ENCODE measurements at places on chromosomes 2 and 18.
A peak's percentile ranks its signal among the peaks of the same experiment; 100 is the strongest.

GRCh38 chr18:79588636-79589481 is 90.7 kb upstream of the CTDP1 start:
- DNase-seq, result no peak

DNA sequence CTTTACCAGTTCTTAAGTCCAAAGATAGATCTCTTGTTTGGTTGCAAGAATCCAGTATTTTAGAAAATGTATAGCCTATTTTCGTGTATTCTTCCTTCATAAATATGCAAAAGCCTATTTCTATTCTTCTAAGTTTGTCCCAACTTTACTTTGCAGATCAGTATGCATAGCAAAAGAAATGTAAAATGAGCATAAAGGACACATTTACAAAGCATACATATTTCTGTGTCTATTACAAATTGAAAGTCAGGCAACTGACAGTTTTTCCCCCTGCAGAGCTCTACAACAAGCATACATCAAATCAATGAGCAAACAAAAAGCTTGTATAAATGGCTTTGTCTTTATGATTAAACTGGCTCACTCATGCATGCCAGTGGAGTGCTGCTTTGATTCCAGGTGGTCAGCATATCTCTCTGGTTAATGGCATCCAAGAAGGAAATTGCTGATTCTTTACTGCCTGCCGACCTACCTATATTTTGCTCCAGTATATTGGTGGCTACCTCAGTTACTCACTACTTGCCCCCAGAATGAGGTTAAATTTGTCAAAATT is 10.0 kb upstream of the VPS54 start:
- peak; percentile 74 for DNase-seq

DNA sequence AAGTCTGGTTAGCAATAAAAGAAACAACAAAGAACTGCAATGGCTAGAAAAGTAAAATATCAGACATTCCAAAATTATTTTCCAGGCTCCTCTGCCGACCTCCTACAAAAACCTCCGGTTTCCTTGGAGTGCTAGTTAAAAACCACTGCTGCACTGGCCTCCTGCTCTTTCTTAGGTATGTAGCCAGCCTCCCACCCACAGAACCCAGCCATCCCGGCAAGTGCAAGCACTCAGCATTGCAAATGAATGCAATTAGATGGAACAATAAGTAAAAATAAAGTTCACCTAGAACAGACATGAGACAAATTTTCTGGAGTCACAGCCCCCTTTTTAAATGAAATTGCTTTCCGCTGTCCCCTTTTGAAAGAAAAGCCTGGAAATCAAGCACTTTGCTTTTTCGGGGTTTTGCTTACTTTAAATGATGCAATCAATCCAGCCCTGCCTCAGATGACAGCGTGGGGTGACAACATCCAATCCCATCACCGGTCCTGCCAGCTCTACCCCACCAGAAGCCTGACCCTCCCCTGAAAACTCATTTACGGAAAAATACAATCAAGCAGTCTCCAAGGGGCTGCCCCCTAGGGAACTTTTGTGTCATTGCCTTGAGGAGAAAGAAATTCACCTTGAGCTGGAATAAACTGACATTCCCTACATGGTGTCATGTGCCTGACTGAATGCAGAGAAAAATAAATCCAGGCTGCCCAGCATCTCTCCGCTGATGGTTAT is 199.8 kb downstream of the EPHA4 start:
- no peak for DNase-seq

GRCh38 chr2:207223051-207223450 is 57.3 kb upstream of the KLF7 start:
- no peak for DNase-seq

DNA sequence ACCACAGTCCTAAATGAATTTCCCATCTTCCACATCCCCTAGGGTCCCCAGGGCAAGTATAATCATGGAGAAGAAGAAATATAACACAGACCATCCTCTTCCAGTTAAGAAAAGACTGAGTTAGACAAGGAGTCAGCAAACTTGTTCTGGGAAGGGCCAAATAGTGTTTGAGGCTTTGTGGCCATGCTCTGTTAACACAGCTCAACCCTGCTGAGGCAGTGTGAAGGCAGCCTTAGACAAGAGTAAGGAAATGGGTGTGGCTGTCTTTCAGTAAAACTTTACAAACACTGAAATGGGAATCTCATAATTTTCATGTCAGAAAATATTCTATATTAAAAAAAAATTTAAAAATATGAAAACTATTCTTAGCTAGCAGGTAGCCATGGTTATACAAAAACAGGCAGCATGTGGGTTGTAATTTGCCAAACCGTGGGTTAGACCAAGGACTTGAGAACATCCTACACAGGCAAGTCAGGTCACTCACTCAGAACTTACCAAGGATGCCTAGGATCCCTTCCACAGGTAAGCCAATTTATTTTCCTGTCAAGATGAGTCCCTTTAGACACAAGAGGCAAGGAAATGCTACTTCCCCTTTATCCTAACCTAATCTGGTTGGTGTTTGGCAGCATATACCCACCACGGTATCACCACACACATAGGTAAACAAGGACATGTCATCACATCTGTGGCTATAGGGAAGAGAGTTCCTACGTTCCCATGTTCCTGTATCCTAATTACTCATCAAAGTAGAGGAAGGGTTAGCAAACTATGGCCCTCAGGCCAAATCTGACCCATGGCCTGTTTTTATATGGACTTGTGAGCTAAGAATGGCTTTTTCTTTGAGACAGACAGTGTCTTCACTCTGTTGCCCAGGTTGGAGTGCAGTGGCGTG is 31.9 kb downstream of the C2orf74 start:
- DNase-seq, result no peak

GRCh38 chr2:23916727-23917405 is 10.1 kb downstream of the ATAD2B start:
- no peak for DNase-seq

DNA sequence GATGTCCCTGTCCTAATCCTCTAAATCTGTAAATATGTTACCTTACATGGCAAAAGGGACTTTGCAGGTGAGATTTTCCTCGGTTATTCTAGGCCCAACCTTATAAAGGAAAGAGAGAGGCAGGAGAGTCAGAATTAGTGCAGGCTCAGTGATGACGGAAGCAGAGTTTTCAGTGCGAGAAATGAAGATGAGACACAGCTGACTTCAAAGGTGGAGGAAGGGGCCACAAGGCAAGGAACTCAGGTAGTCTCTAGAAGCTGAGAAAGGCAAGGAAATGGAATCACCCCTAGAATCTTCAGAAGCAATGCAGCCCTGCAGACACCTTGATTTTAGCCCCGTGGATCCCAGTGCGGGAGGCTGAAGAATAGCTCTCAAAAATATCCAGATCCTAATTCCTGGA is 7.2 kb upstream of the LCLAT1 start:
- no peak for DNase-seq

DNA sequence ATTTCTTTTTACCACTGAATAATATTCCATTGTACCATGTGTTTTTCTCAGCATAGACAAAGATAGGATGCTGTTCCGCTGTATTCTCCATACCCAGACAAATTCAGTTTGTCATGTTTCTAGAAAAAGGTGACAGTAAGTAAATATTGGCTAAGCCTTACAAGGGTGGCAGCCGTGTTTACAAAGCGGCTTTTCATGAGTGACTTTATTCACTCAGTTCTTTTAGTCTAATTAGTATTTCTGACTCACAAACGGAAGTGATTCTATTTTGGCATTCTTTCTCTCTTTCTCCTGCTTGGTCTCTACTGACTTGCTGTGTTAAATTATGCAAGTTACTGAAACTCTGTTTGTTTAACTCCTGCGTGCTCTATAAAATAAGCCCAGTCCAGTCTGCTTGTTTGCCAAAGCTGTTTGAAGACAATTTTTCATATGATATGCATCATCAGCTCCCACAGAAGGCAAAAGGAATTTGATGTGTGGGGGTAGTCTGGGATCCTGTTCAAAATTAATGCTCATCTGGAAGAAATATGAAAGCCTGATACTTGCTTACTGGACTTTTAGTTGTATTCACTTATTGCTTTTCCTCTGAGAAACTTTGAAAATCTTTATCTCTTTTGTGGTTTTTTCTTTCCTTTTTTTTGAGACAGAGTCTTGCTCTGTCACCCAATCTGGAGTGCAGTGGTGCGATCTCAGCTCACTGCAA is 2.3 kb upstream of the PLEKHH2 start:
- no peak for DNase-seq

DNA sequence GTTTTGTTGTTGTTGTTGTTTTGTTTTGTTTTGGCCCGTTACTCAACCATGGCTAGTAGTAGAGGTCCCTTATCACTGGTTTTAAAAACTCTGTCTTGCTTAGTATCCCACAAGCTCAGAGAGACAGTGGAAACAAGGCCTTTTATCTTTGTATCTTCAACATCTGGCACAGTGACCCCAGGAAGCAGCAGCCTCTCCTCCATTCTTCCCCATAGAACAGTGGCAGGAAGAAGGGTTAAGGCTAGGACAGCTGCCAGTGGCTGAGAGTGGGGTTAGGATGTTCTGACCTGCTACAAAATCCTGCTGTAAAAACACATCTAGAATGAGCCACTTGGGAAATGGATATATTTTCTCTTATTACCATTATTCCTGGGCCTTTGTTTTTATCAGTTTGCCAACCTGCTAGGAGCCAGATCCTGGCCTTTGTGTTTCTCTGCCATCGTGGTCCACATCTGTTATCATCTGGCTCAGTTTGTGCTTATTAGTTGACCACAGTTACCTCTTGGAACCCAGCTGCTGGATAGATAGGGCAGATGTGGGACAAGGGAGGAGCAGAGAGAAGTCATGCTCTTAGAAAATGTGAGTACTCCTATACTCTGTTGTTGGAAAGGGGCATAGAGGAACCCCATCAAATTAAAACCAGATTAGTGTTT is 246.8 kb downstream of the AGPS start:
- DNase-seq, result no peak

- DNase-seq, result no peak
These were observed 27.3 kb downstream of the RFTN2 start for GRCh38 chr2:197647961-197648690.

GRCh38 chr18:8952174-8952573 is 150.3 kb upstream of the NDUFV2 start:
- no peak for DNase-seq

DNA sequence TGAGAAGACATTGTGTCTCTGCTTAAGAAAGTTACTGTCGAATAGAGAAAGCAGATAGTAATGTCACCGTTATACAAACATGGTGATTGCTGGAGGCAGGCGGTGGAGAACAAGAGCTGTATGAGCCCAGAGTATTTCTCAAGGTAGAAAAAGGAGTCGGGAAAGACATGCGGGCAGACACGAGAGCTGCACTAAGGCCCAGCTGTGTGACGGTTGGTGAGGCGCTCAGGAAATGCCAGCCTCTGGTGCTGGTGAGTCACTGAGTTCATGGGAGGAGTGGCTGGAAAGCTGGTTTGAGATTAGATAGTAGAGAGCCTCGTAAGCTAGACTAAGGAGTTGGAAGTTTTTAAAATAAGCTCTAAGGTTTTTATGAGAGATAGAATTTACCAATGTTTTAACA is 390.9 kb upstream of the TRIB2 start:
- DNase-seq, result no peak

DNA sequence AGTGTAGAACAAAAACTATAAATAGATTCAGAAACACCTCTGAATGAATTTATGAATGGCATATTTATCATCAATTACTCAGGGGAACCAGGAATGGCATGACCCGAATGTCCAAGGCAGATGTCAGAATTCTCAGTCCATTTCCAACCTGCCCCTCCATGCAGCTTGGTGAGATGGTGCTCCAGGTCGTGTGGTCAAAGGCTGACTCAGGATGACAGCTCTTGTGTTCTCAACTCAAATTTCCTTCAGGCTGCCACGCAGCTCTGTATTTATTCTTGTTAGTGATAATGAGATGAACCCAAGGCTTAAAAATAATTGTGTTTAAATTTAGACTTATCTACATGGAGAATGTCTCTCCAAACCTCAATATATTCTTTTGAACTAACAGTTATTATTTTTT is 146.9 kb downstream of the METTL4 start:
- no peak for DNase-seq

DNA sequence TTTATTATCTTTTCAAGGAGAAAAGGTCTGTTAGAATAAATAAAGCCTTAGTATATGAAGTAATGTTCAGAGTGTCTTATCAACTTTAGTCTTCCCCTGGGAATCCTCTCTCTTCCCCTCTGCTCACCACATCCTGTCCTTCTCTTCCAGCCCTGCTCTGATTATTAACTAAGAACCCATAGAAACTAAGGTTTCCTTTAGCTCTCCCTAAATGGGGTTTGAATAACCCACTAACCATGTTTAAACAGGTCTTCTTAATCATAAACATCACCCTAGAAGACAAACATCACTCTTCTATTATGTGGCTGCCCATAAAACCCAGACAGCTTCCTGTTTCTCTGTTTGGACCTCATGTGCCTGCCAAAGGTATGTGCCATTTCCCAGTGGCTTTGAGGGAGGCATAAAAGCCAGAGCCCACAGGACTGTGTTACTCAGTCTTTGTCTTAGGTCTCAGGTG is 50.1 kb downstream of the SLC14A1 start:
- no peak for DNase-seq

GRCh38 chr2:109482361-109482861 is 131.4 kb downstream of the SEPTIN10 start:
- no peak for DNase-seq

DNA sequence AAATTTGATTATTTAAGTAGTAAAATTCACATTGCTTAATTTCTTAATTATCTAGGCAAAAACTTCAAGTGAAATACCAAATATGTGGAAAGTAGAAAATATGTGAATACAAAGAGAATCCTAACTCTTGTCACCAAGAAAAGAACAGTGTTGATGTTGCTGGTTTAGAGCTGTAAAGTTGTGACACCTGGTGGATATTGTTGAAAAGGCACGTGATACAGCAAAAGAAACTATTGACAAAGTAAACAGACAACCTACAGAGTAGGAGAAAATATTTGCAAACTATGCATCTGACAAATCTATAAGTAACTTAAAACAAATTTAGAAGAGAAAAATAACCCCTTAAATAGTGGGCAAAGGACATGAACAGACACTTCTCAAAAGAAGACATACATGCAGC is 25.6 kb upstream of the ZC3H15 start:
- DNase-seq, result no peak

GRCh38 chr2:126810001-126810400 is 88.7 kb upstream of the TEX51 start:
- DNase-seq, result no peak

- no peak for DNase-seq
These were observed 26.8 kb downstream of the FAM110C start for GRCh38 chr2:19505-19904.

- no peak for DNase-seq
These were observed 12.8 kb downstream of the TMEM163 start for GRCh38 chr2:134705861-134706586.

DNA sequence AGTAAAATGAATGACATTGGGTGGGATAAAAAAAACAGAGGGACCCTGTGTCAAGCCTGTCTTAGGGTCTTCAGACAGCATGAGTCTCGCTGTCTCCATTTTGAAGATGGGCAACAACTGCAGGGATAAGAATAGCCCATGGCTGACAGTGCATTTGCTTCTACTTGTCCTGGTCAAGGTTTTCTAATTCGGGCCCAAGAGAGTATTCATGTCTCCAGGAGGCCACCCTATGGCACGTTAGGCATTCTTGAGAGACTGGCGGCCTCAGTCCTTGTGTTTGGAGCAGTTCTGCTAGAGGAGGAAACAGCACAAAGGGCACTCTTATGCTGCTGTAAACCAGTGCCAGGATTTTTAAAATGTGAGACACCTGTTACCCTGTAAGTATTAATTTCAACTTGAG is 9.5 kb upstream of the MYL1 start:
- no peak for DNase-seq

Data from NCI-H187 (cell line).